GM04504 (cell line): ENCODE measurements at places on chromosomes 5 and 9.

DNA sequence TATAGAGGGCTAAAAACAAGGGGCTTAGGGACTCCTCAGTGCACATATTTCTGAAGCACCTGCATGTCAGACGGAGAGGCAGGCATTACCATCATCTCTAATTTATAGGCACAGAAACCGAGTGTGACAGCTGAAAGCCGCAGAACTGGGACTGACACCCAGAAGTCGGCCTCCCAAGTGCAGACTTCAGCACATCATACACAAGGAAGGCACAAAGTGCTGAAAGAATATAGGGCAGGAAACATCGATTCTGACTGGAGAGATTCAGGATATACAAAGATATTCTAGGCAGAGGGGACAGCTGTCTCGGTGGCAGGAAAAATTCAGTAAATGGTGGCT lies 11.2 kb downstream of the MRPS27 start:
- no peak for DNase-seq

- DNase-seq: no peak
These were observed 39.7 kb upstream of the IL7R start for GRCh38 chr5:35816881-35817521.

- no peak for DNase-seq
These were observed 69.6 kb upstream of the FER start for GRCh38 chr5:108678091-108678490.

- DNase-seq: no peak
These were observed 39.0 kb downstream of the TMEM232 start for GRCh38 chr5:110687485-110687884.

GRCh38 chr5:95081500-95081960 lies 203.4 kb downstream of the MCTP1 start:
- no peak for DNase-seq

DNA sequence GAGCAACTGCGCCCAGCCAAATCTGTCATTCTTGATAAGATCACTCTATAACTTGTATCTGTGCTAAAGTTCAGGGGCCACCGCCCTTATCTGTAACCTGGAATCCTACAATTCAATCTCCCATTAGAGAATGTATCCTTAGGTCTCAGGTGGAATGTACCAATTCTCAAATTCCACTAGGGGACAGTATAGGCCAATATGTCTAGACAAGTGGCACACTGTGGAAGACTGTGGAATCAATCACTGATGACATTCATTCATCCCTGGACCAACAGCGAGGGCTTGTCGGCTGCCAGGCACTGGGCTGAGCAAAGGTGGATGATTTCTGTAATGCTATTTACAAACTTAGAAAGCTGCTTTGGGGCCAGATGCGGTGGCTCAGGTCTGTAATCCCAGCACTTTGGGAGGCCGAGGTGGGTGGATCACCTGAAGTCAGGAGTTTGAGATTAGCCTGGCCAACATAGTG lies 28.7 kb upstream of the MEGF9 start:
- no peak for DNase-seq

- DNase-seq: no peak
These were observed 7.1 kb downstream of the KIF20A start for GRCh38 chr5:138186002-138186447.

GRCh38 chr5:146722361-146722779 lies 156.2 kb downstream of the PPP2R2B start:
- DNase-seq: no peak

DNA sequence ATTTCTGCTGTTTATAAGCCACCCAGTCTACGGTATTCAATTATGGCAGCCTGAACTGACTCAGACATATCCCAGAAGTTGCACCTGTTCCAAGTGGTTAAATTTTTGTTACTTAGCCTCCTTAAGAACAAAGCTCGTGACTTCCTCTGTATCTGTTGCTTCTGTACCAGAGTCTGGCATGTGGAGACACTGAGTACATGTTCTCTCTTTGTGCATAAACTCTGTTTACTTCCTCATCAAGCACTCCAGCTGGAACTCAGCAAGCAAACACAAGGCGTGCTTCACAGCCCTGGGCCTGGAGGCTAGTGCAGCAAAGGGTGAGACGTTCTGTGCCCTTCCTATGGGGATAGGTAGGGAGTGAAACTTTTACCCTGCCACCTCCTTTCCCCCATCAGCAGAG lies 19.0 kb downstream of the C9orf152 start:
- no peak for DNase-seq

DNA sequence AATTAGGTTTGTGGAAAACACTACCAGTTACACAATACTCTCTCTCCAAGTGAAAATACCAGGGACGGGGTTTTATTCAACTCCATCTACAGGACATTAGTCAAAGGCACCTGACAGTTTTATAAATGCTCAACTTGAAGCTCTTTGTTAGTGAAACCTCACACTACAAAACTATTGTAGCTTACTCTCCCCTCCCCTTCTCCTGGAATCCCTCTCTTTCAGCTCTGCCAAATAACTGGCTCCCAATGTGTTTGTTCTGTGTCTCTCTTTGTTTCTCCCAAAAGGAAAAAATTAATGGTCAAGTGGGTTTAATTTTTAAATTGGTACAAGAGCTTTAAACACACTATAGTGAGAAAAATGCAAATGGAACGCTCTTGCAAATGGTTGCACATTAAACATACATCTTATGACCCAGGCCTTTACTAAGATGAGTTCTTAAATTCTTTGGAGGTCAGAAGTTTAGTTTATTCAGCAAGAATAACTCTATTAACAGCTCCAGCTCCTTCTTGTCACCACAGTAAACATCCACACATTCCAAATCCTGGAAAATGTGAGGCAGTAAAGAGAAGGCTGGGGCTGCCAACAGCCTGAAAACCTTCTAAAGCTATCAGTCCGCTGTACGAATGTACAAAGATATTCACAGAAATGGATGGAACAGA lies 48.4 kb downstream of the ZNF608 start:
- no peak for DNase-seq

DNA sequence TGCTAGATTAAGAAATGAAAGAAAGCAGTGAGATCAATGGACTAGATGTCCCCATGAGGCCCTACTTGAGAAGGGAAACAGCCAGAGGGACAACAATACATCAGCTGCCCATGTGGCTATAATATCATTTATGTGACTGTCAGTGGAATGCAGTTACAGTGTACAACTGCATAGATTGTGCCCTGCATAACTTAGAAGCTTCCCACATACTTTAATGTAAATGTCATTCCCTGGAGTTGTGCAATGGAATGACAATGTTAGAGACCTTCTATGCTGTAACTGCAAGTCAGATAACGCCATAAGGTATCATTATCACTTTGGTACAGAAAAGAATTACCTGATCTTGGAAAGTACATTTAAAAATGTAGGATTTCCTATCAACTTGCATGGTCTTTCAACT lies 67.4 kb downstream of the FBN2 start:
- no peak for DNase-seq

DNA sequence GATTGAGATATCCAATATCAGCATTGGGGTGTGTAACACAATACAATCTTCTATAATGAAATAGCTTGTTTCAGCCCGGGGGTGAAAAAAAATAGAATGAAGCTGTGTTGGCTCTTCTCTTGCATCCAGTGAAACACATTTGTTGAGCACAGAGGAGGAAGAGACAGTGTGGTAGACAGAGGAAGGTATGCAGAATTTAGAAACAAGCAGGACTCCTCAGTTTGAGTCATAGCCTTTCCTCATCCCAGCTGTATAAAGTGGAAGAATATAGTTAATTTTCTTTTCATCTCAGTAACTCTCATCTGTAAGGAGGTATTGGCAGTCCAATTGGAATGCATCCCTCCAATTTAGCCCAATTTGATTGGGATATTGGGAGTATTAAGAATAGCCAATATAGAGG lies 302.2 kb upstream of the VLDLR start:
- DNase-seq: no peak

DNA sequence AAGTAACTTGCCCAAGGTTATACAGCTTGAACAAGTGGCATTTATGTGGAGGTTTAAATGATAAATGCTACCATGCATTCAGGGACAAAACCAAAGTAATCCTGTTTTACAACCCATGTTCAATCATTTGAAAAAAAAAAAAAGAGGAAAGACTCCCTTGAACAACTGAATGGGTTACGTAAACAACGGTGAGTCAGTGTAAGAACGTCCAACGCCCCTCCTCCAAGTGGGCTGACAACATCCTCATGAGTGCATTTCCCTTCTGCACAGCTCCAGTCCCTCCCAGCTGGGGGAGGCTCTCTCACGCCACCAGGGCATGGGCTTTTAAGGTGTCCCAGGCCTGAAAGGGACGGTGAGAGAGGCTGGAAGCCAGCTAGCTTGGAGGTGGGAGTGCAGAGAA lies 90.0 kb downstream of the PRRT1B start:
- peak; percentile 96 for DNase-seq

DNA sequence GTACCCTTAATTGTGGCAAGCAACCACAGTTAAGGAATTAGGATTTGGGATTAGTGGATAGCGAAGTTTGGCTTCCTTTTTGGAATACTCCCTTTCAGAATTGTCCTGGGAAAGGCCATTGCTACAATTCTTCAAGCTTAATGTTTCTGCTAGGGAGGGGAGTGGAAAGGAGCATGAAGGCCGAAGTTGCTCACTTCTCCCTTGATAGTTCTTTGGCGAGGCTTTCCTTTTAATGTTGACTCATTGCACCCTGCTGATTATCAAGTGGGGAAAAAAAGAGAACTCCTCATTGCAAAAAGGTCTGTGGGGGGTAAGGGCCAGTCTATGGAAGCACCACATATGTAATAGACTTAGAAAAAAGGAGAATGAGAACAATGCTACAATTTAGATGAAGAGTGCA lies 30.7 kb downstream of the GRIN3A start:
- no peak for DNase-seq

DNA sequence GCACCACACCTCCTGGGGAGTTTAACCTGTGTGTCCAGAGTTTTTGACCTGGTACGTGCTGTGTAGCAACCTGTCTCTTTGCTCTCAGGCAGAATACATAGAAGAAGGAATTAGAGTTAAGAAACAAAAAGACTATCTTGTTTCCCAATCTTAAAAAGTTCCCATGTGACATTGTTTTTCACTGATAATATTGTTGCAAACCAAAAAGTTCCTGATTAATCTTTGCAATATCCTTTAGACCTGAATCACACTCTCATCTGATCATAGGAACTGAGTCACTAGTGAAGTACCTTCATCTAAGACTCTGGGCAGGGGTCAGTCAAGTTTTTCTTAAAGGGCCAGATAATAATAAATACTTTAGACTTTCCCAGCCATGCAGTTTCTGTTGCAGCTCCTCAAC lies 35.1 kb downstream of the BASP1 start:
- no peak for DNase-seq

- DNase-seq: no peak
These were observed 25.7 kb upstream of the EEIG1 start for GRCh38 chr9:128006332-128006996.

DNA sequence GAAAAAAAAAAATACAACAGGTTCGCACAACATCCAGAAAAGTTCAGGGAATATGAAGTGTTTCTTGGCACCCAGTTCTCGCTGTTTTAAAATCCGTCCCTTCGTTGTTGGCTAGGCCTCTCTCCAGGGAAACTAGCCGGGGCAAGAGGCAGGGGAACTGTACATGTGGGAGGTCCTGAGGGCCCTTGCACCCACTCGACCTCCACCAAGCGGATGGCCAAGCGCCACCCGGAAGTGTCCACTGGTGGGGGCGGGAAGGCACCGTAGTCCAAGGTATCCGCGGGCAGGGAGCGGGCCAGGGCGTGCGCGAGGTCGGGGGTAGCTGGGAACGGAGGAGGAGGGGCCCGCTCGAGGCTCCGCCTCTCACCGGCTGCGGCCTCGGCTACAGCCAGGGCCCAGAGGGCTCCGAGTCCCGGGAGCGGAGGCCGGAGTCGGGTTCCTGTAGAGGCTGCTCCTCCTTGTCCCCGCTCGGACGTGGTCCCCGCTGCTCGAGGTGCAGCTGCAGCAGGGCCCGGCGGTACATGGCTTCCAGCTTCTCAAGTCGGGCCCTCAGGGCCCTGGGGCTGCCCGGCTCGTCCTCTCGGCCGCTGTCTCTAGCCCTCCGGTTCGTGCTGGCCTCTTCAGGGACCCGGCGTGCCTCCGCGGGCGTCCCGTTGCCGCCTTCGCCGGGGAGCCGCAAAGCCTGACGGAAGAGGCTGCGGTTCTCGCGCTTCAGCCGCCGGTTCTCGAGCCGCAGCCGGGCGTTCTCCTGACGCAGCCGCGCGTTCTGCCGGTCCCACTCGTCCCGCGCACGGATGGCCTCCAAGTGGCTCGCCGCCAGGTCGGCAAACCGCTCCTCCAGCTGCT lies 720 bp downstream of the TUSC1 start:
- peak; percentile 55 for DNase-seq

GRCh38 chr5:91486638-91487037 lies 103.5 kb upstream of the ARRDC3 start:
- peak; percentile 7 for DNase-seq

- DNase-seq: no peak
These were observed 97.3 kb upstream of the FBN2 start for GRCh38 chr5:128635379-128635778.

GRCh38 chr5:91311697-91312501 lies 71.2 kb downstream of the ARRDC3 start:
- DNase-seq: peak; percentile 99

DNA sequence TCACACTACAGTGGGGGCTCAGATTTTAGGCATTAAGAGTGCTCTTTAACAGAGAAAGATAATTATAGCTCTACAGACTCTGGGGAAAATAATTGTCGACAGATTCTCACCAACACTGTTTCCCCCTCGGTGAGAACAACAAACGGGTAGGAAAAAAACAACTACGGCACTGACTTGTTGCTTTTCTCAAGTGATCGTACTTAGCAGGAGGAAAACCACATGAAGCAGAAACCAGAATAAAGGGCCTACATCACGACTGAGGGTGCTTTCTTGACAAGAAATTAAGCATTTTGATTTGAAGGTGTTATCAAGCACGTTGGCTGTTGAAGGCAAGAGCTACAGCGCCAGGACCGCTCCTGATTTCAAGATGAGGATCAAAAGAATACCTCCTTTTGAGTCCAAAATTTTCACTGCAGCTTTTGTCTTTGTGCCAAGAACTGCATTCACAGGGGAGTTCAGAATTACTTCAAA lies 27.2 kb upstream of the CER1 start:
- no peak for DNase-seq

GRCh38 chr5:956941-957747 lies 51.5 kb upstream of the NKD2 start:
- DNase-seq: peak; percentile 73

DNA sequence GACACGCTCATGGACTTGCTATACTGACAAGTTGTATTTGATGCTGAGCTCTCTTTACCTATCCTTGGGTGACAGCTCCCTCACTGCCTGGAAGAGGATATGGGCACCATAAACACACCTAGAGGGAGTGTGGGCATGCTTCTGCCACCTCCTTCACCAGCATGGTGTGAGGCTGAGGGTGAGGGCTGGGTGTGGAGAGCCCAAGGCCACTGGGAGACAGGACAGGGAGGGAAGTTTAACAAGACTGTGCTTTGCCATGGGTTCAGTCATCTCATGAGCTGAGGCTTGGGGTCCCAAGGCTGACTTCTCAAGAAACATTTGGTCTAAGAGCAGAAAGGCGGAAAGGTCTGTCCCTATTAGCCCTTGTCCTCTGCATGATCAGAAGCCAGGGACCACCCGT lies 93.6 kb upstream of the ANKRD55 start:
- DNase-seq: no peak

GRCh38 chr5:77213601-77214000 lies 3.1 kb downstream of the PDE8B start:
- no peak for DNase-seq
